ENCODE measurements at places on chromosomes 3 and 15.

- H3K4me3 ChIP-seq, result no peak overlapping the region
- H3K36me3 ChIP-seq, result peaks cover 61% of the 10 kb centered on the region
- DNase-seq, result no peak
Measured at GRCh38 chr15:68191555-68191954, 13.6 kb downstream of the CALML4 start.

DNA sequence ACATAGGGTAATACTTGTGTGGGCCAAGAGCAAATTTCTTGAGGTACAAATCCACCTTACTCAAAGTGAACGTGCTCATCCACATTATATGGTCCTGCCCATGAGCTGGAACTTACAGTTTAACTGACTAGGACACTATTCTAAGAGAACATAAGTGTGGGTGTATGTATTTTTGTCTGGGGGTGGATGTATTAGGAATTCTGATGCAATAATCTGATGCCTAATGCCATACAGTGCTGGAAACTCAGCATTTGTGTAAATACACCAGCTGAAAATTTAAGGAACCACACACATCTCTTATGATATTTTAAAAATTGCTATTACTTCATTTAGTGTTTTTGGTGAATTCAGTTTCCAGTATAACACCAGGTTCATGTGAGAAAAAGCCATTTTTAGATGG is 1350.7 kb downstream of the ZPLD1 start:
- no peaks in the 10 kb centered on the region for H3K4me1 ChIP-seq
- no peaks in the 10 kb centered on the region for H3K36me3 ChIP-seq
- H3K4me3 ChIP-seq, result no peak overlapping the region
- no peak overlapping the region for H3K27ac ChIP-seq
- no peak for DNase-seq
- H3K27me3 ChIP-seq, result no peaks in the 10 kb centered on the region

- peaks cover 17% of the 10 kb centered on the region for H3K36me3 ChIP-seq
- H3K27me3 ChIP-seq, result no peaks in the 10 kb centered on the region
- peaks cover 32% of the 10 kb centered on the region for H3K4me1 ChIP-seq
- DNase-seq, result no peak
- H3K4me3 ChIP-seq, result no peak overlapping the region
Measured at GRCh38 chr15:65512189-65512588, 5.3 kb downstream of the DPP8 start.

DNA sequence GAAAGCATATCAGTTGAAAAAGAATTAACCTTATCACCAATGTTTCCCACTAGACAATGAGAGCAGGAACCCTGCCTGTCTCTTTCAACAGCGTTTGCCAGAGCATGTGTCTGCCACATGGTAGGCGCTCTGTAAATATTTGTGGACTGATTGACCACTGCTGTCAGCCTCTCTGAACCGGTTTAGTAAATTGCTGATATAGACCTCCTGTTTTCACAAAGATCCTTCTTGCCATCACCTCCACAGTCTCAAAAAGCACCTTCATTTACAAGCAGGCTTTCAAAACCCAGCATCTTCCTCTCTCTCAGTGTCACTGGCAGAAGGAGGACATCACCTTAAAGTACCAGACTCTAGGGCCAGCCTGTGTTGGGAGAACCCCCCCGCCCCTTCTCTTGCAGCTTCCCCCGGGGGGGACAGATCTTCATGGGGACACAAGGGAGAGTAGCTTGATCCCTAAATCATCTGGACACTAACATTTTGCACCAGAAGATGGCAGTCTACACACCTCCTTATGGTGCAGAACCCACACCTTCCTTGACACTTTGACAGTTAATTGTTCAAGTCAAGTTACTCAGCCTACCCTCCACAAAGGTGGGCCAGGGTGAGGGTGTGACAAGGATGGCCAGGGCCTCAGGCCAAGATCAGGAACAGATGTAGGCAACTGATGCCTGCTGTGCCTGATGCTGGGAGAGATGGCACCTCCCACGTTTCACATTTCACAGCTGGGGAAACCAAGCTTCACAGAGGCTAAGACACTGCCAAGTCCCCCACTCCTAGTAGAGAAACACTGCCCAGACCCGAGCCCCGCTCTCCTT is 37.8 kb upstream of the USP3 start:
- DNase-seq, result peak; percentile 56
- H3K4me1 ChIP-seq, result peaks cover 26% of the 10 kb centered on the region
- no peaks in the 10 kb centered on the region for H3K27me3 ChIP-seq
- no peaks in the 10 kb centered on the region for H3K36me3 ChIP-seq
- no peak overlapping the region for H3K4me3 ChIP-seq

GRCh38 chr3:36733162-36733696 is 31.1 kb downstream of the DCLK3 start:
- no peak overlapping the region for H3K4me3 ChIP-seq
- H3K27ac ChIP-seq, result no peak overlapping the region
- no peaks in the 10 kb centered on the region for H3K27me3 ChIP-seq
- H3K4me1 ChIP-seq, result no peaks in the 10 kb centered on the region

- H3K4me3 ChIP-seq, result no peak overlapping the region
- no peaks in the 10 kb centered on the region for H3K27me3 ChIP-seq
- H3K27ac ChIP-seq, result peak overlapping the region; percentile 22
- peaks cover 11% of the 10 kb centered on the region for H3K4me1 ChIP-seq
- H3K36me3 ChIP-seq, result no peaks in the 10 kb centered on the region
Measured at GRCh38 chr3:59783468-59783988, 733.7 kb upstream of the CFAP20DC start.

- H3K27me3 ChIP-seq, result no peaks in the 10 kb centered on the region
- no peak for DNase-seq
- H3K36me3 ChIP-seq, result no peaks in the 10 kb centered on the region
- H3K27ac ChIP-seq, result no peak overlapping the region
Measured at GRCh38 chr3:42746455-42747450, 26.3 kb downstream of the CCDC13 start.

DNA sequence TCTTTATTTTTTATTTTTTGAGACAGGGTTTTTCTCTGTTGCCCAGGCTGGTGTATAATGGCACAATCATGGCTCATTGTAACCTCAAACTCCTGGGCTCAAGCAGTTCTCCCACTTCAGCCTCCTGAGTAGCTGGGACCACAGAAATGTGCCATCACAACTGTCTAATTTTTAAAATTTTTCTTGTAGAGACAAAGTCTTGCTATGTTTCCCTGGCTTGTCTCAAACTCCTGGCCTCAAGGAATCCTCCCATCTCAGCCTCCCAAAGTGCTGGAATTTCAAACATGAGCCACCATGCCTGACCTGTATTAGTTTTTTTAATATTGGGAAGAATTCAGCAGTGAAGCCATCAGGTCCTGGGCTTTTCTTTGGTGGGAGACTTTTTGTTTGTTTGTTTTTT is 13.6 kb upstream of the CLDN11 start:
- H3K4me1 ChIP-seq, result peaks cover 14% of the 10 kb centered on the region
- no peak overlapping the region for H3K4me3 ChIP-seq
- no peak overlapping the region for H3K27ac ChIP-seq
- H3K36me3 ChIP-seq, result peaks cover 9% of the 10 kb centered on the region
- no peaks in the 10 kb centered on the region for H3K27me3 ChIP-seq

DNA sequence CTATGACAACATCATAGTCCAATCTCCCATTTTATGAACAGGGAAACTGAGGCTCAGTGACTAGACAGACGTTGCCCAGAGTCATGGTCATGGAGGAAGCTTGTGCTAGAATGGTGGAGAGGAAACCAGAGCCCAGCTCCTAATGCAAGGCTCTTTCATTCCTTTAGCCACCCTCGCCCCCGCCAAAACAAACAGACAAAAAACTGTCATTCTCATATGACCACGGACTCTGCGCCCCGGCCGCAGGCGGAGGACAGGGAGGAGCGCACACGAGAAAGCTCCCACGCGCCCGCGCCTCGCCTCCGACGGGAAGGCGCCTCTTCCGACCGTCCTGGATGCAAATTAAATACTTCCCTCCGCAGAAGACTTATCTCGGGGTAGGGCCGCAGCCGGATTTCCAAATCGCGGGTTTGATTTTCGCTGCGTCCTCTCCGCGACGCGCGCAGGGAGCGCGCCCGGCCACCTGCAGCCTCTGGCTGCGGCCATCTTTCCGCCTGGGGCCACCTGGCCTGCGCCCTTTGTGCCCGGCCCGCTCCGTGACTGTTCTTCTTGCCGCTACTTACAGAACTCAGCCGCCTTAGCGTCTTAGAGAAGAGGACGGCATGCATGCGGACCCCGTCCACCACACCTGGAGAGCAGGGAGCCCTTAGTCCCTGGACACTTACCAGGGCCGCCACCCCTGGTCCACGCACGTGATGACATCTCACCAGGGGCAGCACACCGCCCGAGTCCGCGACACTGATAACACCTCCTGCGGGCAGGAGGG is 670 bp upstream of the ATP13A3 start:
- H3K27ac ChIP-seq, result peak overlapping the region; percentile 92
- peaks cover 70% of the 10 kb centered on the region for H3K4me1 ChIP-seq
- peak overlapping the region; percentile 87 for H3K4me3 ChIP-seq
- no peaks in the 10 kb centered on the region for H3K27me3 ChIP-seq
- peaks cover 2% of the 10 kb centered on the region for H3K36me3 ChIP-seq
- DNase-seq, result peak; percentile 43

GRCh38 chr15:76987276-76987675 is 7.7 kb upstream of the PSTPIP1 start:
- no peak overlapping the region for H3K4me3 ChIP-seq
- no peaks in the 10 kb centered on the region for H3K36me3 ChIP-seq
- H3K27me3 ChIP-seq, result no peaks in the 10 kb centered on the region
- peak overlapping the region; percentile 37 for H3K27ac ChIP-seq

- no peaks in the 10 kb centered on the region for H3K27me3 ChIP-seq
- H3K27ac ChIP-seq, result no peak overlapping the region
- no peak for DNase-seq
- no peaks in the 10 kb centered on the region for H3K36me3 ChIP-seq
- H3K4me1 ChIP-seq, result no peaks in the 10 kb centered on the region
Measured at GRCh38 chr15:93974804-93975481, 256.4 kb upstream of the MCTP2 start.

DNA sequence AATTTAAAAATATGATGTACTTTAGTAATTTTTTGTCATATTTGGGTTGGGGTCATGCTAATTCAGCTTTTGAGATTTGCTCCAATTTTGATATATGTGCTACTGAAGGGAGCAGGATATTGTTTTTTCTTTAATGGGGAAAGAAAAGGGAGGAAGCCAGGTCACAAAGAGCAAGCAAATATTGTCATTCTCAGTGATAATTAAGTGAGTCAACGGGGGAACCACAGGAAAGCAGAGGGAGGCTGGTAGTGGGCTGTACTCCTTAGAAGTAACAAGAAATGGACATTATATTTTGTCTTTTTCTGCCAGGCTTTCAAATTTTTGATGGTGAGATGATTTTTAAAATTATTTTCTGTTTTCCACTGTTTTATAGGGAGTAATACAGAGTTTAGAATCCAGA is 45.6 kb upstream of the NMD3 start:
- no peak overlapping the region for H3K4me3 ChIP-seq
- H3K36me3 ChIP-seq, result no peaks in the 10 kb centered on the region
- DNase-seq, result no peak
- no peak overlapping the region for H3K27ac ChIP-seq
- H3K27me3 ChIP-seq, result peaks cover 4% of the 10 kb centered on the region

DNA sequence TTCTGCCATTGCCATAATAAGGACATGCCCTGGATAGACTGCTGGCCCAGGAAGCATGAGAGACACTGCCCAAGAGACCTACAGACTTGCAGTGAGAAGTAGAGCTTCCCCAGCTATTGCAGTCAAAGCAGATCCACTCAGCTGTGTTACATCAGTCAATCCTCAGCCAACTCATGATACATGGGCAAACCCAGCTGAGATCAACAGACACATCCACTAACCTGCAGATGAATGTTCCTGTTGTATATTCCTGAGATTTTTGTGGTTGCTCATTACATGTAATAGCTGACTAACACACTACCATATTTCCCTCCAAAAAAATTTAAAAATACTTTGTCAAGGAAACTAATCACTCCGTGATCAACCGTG is 68.6 kb downstream of the DCLK3 start:
- no peaks in the 10 kb centered on the region for H3K27me3 ChIP-seq
- peaks cover 2% of the 10 kb centered on the region for H3K4me1 ChIP-seq
- DNase-seq, result no peak
- no peak overlapping the region for H3K27ac ChIP-seq

DNA sequence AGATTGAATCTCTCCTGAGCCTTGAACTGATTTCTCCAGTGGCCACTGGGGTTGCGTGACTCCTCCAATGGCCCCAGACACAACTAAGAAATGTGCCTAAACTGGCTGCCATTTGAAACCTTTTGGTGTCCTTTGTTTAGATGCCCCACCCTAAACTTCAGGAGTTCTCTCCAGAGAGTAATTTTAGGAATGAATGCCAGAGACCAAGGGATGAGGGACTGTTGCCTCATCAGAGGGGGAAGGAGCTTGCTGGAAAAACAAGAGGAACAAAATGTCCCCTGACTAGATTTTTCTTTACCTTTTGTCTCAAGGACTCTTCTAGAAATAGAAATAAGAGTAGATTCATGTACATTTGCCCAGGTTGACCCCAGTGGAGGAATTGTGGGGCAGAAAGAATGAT is 8.1 kb upstream of the ADPRH start:
- H3K36me3 ChIP-seq, result peaks cover 11% of the 10 kb centered on the region
- H3K4me3 ChIP-seq, result no peak overlapping the region
- peaks cover 6% of the 10 kb centered on the region for H3K27me3 ChIP-seq
- no peak for DNase-seq
- no peak overlapping the region for H3K27ac ChIP-seq

DNA sequence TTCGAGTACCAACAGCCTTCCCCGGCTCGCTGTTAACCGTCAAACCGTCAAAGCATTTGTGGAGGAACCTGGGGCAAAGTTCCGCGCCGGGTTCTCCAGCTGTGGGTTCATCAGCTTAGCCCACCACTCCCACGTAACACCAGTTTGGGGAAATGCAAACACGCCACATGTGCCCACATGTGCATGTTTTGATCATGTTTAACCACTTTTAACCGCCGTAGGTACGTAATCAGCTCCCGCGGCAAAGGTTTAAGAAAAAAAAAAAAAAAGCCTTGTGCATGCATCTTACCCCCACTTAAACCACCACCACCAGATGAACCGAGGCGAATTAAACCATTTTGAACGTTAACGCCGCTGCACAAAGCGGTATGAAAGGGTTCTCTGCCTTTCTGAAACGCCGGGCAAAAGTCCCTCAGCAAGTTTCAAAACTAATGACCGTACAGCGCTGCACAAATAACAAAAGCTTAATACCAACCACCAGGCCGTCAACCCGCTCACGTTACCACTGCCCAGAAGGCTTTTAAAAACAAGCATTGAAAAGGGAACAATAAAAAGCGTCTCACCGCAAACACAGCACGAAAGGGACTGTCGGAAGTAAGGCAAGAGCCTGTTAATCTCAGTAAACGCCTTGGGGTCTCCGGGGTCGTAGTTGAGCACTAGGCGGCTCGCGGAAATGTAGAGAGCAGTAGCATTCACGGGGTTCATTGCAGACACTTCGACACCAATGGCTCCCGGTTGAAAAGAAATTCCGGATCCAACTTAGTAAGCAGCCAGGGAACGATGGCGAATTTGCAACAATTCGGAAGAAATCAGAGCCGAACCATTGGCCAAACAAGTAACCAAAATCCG is 1.5 kb downstream of the MSL2 start:
- peaks cover 28% of the 10 kb centered on the region for H3K4me1 ChIP-seq
- peaks cover 35% of the 10 kb centered on the region for H3K36me3 ChIP-seq
- DNase-seq, result peak; percentile 69
- peak overlapping the region; percentile 94 for H3K4me3 ChIP-seq
- peaks cover 4% of the 10 kb centered on the region for H3K27me3 ChIP-seq
